ENCODE measurements at places on chromosomes 3 and 15.

GRCh38 chr15:47742334-47742733 lies 25.0 kb downstream of the SEMA6D start:
- DNase-seq, result no peak

DNA sequence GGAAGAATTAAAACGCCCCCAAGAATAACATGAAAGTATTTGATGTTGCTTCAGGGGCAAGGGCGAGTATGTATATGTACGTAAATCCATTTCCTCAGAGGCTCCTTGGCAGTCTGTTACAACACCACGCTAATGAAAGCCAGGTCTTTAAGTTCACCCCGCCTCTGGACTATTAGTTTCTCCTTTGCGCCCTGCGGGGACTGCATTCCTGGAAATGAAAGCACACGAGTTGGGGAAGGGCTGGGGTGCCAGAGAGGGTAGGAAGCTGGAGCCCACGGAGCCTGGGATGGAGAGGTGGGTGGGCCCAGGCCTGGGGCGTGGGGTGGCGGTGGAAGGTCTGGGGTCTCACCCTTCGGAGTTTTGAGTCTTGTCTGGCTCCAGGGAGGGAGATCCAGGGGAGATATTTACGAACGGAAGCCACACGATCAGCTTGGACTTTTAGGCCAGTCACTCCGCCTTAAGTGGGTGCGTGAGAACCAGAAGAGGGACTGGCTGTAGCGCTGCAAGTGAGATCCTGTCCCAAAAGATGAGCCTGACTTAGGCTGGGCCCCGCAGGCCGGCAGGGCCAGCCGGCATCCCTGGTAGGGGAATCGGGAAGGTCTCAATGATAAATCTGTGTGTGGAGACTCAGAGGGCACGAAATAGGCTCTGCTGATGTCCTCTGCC lies 1.6 kb upstream of the PLCL2 start:
- peak; percentile 74 for DNase-seq

- no peak for DNase-seq
Observed at GRCh38 chr3:49914906-49915305, 11.2 kb upstream of the MST1R start.

GRCh38 chr3:108062051-108062450 lies 28.8 kb downstream of the CD47 start:
- DNase-seq, result no peak

GRCh38 chr3:111956995-111957734 lies 21.7 kb upstream of the ABHD10 start:
- no peak for DNase-seq

- DNase-seq, result no peak
Observed at GRCh38 chr3:52198643-52199608, 966 bp downstream of the ALAS1 start.

GRCh38 chr3:18134386-18135059 lies 290.6 kb downstream of the SATB1 start:
- peak; percentile 81 for DNase-seq

GRCh38 chr15:59367022-59367451 lies 5.6 kb downstream of the MYO1E start:
- peak; percentile 61 for DNase-seq

GRCh38 chr3:129827765-129828164 lies 65.7 kb downstream of the TMCC1 start:
- no peak for DNase-seq

GRCh38 chr3:49719214-49719884 lies at the start of gene AMIGO3:
Gene AMIGO3, minus strand, starts transcription at chr3:49719684. Its CDS starts 219 bp downstream, at chr3:49719465.
- DNase-seq, result peak; percentile 92

DNA sequence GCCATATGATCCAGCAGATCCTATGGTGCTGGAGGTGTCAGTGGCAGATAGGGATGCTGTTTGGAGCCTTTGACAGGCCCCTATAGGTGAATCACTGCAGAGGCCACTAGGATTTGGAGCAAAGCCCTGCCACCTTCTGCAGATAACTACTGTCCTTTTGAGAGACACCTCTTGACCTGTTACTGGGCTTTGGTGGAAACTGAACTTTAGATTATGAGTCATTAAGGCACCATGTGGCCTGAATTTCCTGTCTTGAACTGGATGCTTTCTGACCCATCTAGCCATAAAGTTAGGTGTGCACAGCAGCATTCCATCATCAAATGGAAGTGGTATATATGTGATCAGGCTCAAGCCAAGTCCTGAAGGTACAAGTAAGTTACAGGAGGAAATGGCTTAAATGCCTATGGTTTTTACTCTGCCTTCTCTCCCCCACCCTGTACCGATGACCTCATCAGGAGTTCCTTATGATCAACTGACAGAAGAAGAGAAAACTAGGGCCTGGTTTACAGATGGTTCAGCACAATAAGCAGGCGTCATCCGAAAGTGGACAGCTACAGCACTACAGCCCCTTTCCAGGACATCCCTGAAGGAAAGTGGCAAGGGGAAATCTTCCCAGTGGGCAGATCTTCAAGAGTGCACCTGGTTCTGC lies 565.6 kb upstream of the AGTR1 start:
- peak; percentile 36 for DNase-seq

- peak; percentile 42 for DNase-seq
Observed at GRCh38 chr3:10551821-10552630, 46.6 kb upstream of the ATP2B2 start.

DNA sequence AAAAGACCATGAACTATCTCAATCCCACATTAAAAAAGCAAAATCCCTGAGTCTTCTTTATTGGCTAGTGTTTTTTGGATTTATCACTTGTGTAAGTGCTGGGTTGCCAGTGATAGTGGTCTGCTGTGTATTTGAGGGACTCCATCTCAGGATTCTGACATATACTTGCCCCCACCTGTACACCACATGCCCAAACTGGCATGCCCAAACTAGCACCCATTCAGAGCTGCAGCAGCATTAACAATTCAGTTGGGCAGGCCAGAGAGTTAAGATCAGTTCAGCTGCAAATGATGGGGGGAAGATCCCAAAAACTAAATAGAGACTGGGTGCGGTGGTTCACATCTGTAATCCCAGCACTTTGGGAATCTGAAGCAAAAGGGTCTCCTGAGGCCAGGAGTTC lies 6.3 kb upstream of the TIPIN start:
- DNase-seq, result no peak

DNA sequence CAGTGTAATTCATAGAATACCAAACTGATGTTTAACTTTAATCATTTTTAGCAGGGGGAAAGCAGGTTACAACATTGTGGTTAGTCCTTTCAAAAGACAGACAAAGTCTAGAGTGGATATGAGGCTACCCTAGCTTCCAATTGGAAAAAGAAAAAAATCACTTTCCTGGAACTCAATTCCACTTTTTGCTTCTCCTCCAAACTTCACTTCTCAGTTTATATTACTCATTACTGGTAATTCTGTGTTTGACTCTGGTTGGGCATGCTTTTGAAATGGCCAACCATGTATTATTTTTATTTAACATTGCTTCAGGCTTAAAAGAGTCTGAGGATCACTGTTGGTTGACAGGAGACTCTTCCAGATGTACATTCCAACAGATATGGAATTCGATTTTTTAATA lies 84.8 kb downstream of the RAP2B start:
- DNase-seq, result peak; percentile 83

- no peak for DNase-seq
Observed at GRCh38 chr3:53739966-53740365, 106.3 kb downstream of the CHDH start.

GRCh38 chr3:18111796-18112232 lies 313.3 kb downstream of the SATB1 start:
- peak; percentile 25 for DNase-seq

GRCh38 chr3:168671091-168671490 lies 575.4 kb upstream of the GOLIM4 start:
- no peak for DNase-seq

DNA sequence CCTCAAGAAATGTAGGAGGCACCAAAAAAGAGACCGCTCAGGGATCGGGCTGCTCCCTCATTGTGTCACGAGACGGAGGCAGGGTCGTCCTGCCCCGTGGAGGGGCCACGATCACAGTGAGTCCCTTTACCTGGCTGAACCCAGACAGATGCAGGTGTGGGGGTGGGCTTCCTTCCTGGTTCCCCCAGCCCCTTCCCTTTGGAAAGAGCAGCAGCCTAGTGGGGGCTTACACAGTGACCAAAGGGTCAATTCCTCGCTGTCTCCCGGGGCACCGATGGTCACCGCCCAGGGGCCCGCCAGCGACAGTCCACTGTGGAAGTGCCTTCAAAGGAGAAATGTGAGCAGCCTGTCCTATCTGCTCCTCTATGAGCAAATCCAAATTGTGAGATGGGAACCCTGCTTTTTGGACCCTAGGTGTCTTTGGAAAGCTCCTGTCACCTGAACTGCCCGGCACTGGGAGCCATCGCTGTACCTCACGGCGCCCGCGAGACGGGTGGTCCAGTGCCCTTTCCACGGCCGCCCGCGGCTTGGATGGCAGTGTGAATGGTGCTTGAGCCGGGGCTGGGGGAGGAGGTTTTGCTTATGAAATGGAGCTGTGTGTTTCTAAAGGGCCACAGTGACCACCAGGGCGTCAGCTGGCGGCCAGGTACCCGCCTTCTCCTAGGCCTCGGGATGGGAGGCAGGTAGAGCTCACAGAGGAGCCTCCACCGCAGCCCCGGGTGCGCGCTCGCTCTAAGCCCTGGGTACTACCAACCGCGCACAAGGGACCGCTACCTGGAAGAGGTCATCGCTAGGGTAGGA lies 155.7 kb downstream of the KLF13 start:
- no peak for DNase-seq

DNA sequence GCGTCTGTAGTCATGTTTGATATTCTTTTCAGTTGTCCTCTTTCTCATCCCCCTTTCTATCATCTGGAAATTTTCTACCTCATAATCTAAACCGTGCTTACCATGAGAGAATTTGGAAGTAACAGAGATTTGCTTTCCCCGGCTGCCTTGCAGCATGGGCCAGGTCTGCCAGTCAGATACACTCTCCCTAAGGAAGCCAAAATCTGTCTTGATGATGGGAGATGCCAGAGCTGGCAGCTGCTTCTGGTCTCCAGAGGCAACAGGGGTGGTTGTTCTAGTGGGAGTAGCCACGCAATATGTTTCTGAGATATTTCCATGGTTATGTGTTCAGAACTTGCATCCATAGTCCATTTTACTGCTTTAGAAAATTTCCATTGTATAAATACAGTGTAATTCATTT lies 218.9 kb upstream of the RORA start:
- no peak for DNase-seq

GRCh38 chr3:197555281-197556261 lies at the start of gene BDH1:
Gene BDH1, minus strand, starts transcription at chr3:197555968. Its CDS starts 9,525 bp downstream, at chr3:197546443.
- DNase-seq, result peak; percentile 15

Data from fibroblast of skin of back (primary cell).